ENCODE measurements at places on chromosomes 2 and 18.

DNA sequence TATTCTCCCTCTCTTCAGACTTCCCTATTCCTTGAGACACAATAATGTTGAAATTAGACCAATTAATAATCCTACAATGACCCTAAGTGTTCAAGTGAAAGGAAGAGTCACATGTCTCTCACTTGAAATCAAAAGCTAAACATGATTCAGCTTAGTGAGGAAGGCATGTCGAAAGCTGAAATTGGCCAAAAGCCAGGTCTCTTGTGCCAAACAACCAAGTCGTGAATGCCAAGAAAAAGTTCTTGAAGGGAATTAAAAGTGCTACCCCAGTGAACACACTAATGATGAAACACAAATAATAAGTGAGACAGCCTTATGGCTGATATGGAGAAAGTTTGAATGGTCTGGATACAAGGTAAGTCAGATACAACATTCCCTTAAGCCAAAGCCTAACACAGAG, 115.4 kb downstream of the PXDN start:
- DNase-seq: no peak

GRCh38 chr18:57004366-57005121, 142.3 kb upstream of the BOD1L2 start:
- DNase-seq: no peak

DNA sequence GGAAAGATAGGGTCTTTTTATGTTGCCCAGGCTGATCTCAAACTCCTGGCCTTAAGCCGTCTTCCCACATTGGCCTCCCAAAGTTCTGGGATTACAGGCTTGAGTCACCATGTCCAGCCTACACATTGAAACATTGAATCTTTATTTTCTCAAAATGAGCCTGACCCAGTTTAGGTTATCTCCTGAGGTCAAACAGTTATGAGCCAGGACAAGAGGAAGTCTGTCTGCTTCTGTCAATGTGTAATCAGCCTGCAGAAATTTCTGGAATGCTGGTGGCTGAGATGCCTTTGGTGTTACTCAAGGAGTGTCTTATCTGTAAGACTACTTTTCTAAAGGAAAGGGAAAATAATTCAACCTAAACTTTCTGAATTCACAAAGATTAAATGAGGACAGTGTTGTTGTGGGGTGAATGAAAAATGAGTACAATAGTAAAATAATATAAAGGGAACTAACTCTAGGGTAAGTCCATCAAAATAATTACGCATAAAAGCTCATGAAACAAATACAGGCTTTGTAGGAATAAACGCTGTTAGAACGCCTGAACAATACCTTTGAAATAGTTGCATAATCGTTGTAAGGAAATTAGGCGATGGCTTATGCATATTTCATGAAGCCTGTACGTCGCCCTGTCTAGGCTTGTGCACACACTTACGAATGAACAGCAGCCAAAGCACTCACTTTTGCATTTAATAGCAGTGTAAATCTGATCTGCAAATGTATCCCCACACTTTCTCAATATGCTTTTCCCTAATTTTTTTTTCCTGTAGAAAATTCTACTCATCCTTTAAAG, 260.8 kb downstream of the RDH14 start:
- DNase-seq: peak; percentile 1

GRCh38 chr2:26672112-26672817, 20.3 kb upstream of the KCNK3 start:
- no peak for DNase-seq

GRCh38 chr2:23420840-23421476, 36.0 kb downstream of the KLHL29 start:
- no peak for DNase-seq

DNA sequence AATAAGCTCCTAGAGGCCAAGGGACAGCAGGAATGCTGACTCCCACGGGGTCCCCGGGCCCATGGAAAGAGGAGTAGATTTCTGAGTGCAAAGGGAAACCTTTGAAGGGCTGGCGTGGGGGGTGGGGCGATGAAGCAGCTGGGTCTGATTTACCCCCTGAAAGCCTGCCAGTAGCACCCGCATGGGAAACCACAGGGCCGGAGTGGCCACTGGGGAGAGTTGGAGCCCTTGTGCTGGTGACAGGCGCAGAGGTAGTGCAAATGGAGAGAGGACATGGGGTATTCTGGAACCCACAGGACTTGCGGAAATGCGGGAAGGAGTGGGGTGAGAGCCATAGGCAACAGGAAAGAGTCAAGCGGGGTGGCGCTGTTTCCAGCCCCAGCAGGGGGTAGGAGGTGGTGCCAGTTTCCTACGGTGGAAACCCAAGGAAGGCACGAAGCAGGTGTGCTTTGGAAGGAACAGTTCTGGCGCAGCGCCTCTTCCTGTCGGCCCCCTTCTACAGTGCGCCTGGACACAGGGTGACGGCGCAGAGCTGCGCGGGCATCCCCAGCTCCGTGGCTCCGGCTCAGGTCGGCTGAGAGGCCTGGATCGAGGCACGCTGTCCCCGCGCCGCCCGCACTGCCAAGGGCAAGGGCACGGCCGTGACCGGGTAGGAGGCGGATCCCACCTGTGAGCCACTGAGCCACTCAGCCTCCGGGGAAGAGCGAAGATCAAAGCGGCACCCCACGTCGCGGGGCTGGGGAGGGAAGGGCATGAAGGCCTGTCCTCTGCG, 149.0 kb upstream of the GLI2 start:
- DNase-seq: peak; percentile 16

GRCh38 chr2:54894467-54894866, 155.8 kb downstream of the RTN4 start:
- no peak for DNase-seq

GRCh38 chr2:163717993-163718680, 17.7 kb downstream of the FIGN start:
- DNase-seq: no peak

GRCh38 chr2:32882816-32883810, 63.6 kb upstream of the LTBP1 start:
- DNase-seq: no peak

- no peak for DNase-seq
These were observed 77.7 kb upstream of the SMAD2 start for GRCh38 chr18:48007955-48008701.

DNA sequence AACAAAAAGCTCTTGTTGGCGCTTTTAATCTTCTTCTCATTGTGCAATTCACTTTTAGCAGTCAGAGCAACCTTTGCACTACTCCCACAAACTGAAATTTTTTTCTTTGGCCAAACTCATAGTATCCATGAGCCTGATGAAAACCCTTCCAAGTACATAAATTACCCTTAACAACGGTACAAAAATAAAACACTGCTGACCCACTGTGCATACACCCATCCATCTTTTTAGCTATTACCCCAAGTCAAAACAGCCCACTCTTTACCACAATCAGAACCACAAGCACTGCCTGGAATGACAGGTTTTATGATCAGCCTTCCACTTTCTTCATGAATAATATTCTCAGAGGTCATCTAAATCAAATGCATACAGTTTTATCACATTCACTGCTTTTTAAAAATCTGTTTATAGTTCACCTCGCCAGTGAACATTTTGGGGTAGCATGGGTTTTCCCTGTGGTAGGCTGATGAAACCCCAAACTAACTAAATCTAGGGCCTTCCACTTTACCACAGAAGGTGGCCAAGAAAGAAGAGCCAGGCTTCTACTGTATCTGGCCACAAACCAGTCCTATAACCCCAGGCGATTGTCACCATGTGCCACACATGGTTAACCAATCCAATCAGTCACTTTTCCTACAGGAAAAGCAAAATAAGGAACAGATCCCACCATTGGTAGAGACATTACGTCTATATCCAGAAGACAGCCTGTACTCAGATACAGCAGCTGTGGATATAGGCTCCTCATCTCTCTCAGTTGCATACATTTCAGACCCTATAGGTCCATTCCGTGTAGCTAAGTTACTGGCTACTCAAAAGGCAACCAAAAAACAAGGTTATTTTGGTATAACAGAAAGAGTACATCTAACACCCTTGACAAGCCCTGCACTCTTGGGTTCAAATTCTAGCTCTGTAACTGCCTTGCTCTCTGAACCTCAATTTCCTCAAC, 171.3 kb downstream of the THADA start:
- DNase-seq: no peak

DNA sequence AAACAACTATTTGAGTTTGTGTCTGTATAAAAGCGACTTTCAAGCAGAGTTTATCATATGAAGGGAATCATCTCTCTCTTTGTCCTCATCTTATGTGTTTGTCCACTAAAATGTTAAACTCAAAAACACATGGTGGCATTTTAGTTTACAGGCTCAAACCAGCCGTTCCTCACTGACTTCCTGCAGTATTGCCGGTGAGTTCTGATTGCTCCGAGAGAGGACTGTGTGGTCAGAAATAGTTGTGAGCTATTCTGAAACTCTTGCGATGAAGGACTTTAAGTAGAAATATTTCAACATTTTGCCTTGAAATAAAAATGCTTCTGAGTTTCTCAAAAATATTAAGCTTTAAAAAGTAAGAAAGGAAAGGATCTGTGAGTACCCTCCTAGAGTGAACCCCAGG, 163.2 kb upstream of the CAVIN2 start:
- DNase-seq: no peak

DNA sequence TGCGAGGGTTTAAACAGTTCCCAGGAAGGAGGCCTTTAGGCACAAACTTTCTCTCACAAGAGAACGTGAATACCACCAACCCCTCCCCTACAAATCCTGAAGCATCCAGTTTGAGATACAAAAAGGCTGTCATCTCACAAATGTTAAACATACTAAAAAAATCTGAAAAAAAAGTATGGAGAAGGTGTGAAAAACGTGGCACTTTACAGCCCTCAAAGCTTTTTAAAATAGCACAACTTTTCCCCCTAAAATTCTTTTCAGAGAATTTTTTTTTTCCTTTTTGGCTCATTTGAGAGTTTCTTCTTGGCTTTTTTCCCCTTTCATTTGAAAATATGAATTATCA, 10.1 kb downstream of the ZEB2 start:
- no peak for DNase-seq

- no peak for DNase-seq
These were observed 91.6 kb downstream of the ACKR3 start for GRCh38 chr2:236661061-236661761.

- DNase-seq: no peak
These were observed 823 bp upstream of the GORASP2 start for GRCh38 chr2:170928036-170928823.

DNA sequence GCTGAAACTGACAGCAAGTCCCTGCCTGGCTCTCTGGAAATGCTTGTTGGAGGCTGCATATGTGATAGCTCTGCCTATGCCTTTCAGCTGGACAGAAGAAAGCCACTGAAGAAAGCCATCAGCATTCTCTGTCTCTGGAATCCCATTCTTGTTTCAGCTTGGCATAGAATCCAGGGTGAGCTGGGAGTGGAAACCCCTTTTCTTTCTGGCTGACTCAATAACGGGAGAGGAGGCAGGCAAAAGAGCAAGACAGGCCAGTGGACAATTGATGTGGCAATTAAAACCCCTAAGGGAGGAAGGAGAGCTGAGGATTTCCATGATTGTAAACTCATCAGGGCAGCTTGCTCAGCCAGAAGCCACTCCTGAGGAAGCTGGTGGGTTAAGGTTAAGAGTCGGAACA, 208.1 kb downstream of the CLIP4 start:
- DNase-seq: no peak

DNA sequence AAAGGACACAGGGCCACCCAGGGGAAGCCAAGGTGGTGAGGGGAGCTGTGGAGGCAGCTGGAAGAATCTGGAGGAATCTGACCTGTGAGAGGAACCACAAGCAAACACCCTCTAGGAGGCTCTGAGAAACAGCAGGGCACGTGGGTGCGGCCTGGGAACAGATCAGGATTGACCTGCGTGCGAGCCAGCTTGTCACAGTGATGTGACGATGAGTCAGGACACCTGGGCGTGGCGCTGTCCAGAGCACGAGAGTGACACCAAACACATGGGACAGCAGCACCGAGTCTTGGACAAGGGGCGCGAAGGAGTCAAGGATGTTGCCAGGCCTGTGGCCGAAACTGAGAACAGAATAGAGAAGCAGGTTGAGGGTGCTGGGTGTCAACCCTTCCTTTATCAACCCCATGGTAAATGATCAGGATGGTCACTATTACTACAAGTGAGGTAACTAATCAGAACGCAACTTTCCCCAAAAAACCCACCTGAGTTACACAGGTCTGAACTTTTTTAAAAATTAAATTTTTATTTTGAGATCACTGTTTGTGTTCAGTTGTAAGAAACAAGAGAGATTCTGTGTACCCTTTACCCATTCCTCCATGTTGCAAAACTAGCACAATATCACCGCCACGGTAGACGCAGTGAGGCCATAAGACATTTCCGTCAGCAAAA, 637 bp upstream of the SFT2D3 start:
- DNase-seq: no peak

GRCh38 chr2:109238580-109238979, 109.6 kb downstream of the SH3RF3 start:
- DNase-seq: no peak

DNA sequence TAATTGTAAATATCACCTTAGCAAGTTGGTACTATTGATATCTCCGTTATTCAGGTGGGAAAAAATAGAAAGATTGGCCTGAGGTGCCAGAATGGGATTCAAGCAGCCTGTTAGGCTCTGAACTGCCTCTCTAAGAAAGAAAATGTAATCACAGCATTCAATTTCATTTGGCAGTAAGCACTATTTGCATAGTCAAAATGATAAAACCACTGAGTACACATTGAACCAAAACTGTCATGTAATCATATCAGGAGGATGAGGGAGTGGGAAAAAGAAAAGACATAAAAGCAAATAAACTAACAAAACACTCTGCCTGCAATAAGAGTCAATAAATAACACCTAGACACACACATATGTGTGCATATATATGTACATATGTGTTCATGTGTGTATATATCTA, 103.9 kb upstream of the TACR1 start:
- no peak for DNase-seq

DNA sequence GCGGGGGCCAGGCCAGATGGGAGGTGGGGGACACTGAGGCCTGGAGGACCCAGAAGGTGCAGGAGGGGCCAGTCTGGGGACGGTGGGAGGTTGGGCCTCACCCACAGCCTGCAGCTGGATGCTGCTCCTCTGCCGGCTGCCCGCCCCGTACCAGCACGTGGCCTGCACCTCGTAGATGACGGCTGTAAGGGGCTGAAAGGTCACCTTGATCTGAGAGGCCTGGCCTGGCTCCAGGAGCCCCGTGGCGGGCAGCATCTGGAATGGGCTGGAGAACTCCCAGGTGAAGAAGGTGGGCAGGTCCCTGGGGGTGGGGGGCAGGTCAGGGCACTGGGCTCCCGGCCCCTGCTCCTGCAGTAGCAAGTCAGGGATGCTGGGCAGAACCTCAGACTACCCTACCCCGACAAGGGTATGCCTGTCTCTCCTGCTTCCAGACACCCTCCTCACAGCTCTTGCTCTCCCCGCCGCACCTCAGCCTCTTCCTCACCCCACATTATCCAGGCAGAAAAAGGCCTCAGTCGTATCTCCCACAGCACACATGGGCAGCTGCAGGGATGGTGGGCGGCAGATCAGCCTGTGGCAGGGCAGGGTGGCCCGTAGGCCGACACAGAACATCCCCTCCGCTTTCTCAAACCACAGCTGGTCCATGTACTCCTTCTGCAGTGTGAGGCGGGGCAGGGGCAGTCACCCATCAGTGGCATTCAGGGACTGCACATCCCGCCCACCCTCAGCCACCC, 10.1 kb downstream of the CFAP65 start:
- no peak for DNase-seq

GRCh38 chr18:56550121-56550520, 88.3 kb downstream of the TXNL1 start:
- DNase-seq: no peak
